ENCODE measurements at places on chromosomes 3 and 15.

GRCh38 chr3:20846832-20847231 is 660.8 kb upstream of the SGO1 start:
- DNase-seq: no peak

DNA sequence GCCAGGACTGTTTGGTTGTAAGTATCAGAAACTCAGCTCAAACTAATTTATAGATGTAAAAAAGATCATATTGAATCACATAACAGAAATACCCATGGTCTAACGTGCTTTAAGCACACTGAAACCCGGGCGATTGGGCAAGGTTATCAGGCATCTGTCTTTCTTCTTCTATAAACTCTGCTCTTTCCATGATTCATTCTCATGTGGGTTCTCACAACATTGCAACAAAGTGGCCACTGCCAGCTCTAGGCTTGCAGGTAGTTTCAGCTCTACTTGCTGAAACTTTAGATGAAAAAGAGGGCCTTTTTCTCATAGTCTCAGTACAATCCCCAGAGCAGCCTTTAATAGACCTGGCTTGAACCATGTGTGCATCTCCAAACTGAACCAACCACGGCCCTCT is 456.1 kb downstream of the MFSD1 start:
- no peak for DNase-seq

- no peak for DNase-seq
Measured at GRCh38 chr3:149535333-149535685, 60.8 kb downstream of the TM4SF4 start.

DNA sequence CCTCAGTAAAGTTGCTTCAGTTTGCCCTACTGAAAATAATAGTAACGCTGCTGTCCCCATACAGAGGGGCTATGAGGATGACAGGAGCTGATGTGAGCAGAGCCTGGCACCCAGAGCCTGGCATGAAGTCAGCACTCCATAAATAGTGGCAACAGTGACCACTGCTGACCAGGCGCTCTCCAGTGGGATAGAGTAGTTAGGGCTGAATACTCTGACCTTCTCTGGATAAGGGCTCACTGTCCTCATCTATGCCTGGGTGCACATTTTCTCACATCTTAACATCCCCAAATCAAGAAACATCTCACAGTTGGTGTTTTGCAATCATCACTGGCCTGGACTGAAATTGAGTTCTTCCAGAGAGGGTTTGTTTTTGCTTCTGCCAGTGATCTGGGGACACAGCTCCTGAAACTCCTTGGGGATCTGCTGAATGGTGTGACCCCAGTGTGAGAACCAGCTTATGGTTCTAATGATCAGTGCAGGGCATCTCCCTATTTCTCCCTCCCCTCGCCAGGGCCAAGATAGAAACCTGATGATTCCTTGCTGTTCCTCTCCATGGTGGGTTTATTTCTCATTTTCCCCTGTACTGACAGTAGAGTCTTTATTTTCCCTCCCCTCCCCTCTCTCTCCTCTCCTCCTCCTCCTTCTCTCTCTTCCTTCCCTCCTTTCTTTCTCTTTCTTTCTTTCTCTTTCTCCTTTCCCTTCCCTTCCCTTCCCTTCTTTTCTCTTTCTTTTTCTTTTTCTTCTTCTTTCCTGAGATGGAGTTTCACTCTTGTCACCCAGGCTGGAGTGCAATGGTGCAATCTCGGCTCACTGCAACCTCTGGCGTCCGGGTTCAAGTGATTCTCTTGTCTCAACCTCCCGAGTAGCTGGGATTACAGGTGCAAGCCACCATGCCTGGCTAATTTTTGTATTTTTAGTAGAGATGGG is 3.5 kb upstream of the PCSK6 start:
- no peak for DNase-seq

GRCh38 chr3:116601206-116601605 is 108.4 kb upstream of the TUSC7 start:
- DNase-seq: no peak

- DNase-seq: no peak
Measured at GRCh38 chr3:159326998-159327397, 525.1 kb downstream of the MFSD1 start.

DNA sequence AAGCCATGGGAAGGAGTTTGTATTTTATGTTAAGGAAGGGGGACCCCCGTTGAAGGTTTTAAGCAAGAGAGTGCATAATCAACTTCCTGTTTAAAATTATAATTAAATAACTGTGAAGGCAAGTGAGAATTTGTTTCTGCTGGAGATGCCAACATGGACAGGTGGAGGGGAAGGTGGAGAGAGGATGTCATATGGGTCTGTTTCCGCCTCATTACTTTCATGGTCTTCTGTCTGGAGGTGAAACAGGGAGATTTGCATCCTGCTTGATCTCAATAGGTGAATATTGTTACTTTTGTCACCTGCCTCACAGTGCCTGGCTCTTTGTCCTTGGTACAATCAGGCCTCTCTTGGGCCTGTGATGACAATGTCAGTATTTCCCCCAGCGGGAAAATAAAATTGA is 300.6 kb upstream of the LMCD1 start:
- DNase-seq: no peak

- DNase-seq: no peak
Measured at GRCh38 chr3:168213920-168214319, 118.2 kb upstream of the GOLIM4 start.

DNA sequence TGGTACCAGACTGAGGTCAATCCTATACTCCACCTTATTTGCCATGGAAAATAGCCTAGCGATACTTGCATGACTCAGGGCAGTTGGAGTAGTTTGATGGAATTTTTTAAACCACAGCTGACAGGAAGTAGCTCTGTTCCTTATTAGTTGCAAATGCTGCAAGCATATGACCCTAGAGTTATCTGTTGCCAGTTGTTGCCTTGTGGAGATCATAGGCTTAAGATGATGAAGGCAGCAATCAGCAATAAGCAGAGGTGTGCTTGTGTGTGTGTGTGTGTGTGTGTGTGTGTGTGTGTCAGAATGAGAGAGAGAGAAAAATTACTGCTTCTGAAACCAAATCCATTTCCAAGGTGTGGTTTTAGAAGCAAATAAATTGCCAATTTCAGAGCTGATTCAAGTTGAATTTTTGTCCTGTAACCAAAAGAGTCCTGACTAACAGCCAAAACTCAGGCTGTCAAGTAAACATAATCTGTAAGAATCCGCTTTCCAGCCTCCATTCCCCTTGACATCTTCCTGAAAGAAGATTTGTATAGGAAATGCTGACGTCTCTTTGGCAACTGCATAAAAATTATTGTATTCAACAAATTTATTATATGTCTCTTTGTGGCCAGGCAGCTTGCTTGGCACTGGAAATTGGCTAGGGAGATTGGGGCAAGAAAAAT is 141.2 kb downstream of the SERPINI1 start:
- DNase-seq: no peak

DNA sequence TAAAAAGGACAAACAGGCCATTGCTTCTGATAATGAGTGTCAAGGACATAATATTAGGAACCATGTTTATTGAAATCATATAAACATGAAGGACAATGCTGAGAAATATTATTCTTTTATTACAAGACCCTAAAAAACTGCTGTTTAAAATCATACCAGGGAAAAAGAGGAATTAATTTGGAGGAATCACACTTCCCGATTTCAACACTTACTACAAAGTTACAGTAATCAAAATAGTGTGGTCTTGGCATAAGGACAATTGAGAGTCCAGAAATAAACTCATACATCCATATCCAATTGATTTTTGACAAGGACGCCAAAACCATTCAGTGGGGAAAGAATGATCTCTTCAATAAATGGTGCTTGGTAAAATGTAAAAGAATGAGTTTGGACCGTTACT is 13.0 kb downstream of the CYP1A1 start:
- DNase-seq: no peak

DNA sequence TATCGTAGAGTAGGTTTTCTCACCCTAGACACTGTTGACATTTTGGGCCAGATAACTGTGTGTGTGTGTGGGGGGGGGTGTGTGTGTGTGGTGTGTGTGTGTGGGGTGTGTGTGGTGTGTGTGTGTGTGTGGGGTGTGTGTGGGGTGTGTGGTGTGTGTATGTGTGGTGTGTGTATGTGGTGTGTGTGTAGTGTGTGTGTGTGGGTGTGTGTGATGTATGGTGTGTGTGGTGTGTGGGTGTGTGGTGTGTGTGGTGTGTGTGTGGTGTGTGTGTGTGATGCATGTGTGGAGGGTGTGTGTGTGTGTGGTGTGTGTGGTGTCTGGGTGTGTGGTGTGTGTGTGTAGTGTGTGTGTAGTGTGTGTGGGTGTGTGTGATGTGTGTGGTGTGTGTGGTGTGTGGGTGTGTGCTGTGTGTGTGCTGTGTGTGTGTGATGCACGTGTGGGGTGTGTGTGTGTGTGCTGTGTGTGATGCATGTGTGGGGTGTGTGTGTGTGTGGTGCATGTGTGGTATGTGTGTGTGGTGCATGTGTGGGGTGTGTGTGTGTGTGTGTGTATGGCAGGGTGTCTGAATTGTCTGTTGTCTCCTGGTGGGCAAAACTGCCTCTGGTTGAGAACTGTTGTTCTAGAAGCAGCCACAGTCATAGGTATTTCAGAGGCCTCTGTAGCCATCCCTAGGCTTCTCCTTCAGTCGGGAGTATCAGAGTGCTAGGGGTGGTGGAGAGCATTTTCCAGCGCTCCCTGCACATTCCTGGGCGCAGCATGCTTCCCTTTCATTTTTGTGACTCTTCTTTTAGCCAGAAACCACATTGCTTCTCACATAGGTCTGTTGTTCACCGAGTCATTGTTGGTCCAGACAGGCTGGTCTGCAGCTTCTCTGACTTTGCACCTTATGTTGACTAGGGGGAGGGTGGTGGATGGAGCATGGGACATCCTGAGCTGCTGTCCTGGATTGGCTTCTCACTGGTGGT is 84.4 kb downstream of the THSD4 start:
- DNase-seq: no peak
